DMS79 treated with DMSO at 0.1 percent for 48 hours (cell line): ENCODE measurements at places on chromosomes 4 and X.

DNA sequence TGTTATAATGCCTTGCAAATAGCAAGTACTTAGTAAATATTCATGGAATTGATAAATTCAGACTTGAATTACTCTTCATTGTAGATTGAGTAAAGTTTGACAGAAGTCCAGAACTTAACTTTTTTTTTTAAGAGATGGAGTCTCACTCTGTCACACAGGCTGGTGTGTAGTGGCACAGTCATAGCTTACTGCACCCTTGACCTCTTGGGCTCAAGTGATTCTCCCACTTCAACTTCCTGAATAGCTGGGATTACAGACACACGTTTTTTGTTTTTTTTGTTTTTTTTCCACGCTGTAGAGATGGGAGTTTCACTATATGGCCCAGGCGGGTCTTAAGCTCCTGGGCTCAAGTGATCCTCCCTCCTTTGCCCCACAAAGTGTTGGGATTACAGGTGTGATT, 32.1 kb downstream of the UBE2K start:
- no peak for DNase-seq

- DNase-seq = no peak
Observed at GRCh38 chr4:1767061-1767769, 25.9 kb upstream of the FGFR3 start.

GRCh38 chr4:2049811-2050210, 9.3 kb upstream of the NAT8L start:
- DNase-seq = no peak

- DNase-seq = no peak
Observed at GRCh38 chr4:6999172-7000086, 43.7 kb upstream of the TADA2B start.

- DNase-seq = no peak
Observed at GRCh38 chr4:67198727-67199126, 346.6 kb downstream of the CENPC start.

DNA sequence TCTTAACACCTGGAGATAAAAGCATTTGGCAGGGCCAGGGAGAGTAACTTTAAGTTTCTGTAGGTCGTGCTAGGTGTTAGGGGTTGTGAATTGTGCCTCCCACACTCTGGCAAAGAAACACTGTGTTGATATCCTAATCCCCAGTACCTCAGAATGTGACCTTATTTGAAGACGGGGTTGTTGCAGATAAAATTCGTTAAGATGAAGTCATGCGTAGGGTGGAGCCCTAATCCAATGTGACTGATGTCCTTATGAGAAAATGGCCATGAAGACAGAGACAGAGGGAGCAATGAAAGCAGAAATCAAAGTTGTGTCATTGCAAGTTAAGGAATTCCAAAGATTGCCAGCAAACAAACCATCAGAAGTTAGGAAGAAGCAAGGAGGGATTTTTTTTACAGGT, 40.5 kb upstream of the BBS12 start:
- no peak for DNase-seq

- no peak for DNase-seq
Observed at GRCh38 chr4:155787113-155787710, 28.4 kb downstream of the GUCY1B1 start.

DNA sequence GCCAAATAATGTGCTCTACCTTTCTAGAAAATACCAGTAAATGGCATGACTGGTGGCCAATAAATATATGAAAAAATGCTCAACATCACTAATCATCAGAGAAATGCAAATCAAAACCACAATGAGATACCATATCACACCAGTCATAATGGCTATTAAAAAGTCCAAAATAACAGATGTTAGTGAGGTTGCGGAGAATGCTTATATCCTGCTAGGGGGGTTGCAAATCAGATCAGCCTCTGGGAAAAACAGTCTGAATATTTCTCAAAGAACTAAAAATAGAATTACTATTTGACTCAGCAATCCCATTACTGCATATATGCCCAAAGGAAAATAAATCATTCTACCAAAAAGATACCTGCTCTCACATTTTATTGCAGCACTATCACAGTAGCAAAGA, 115.1 kb downstream of the RASGEF1B start:
- no peak for DNase-seq

DNA sequence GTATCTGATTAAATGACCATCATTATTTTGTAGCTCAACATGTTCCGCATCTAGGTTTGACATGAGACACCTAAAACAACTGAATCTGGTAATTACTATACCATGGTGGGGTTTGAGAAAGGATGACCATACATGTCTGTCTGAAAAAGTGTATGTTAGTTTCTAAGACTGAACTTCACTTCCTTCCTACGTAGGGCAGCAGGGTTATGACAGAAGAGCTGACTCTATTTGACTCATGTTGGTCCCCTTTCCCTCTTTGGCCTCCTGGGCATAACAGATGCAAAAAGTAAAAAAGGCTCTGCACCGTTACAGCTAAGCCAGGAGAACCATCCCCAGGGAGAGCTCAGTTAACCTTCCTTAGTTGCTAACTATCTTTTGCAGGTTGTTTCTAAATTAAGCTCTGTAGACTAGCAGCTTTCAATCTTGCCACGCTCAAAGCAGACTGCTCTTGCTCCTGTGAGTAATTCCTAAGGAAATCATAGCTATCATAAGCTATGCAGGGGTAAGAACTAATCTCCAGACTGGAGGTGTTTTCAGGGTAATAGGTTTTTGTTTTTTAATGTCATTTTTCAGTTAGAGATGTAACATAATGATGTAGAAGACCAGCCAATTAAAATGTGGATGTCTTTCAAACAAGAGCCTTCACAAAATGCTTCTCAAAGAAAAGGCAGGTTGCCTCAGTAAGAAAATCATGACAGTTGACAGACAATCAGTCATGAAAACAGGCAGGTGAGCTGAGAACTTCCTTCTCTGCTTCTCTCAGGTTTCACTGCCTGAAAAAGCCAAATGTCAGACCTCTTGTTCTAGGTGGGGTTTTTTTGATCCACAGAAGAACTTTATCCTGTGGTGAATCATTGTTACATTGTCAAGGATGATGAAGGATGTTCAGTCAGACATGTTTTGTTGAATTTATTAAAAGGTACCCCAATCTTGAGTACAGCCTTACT, 66.9 kb upstream of the DAPP1 start:
- no peak for DNase-seq

DNA sequence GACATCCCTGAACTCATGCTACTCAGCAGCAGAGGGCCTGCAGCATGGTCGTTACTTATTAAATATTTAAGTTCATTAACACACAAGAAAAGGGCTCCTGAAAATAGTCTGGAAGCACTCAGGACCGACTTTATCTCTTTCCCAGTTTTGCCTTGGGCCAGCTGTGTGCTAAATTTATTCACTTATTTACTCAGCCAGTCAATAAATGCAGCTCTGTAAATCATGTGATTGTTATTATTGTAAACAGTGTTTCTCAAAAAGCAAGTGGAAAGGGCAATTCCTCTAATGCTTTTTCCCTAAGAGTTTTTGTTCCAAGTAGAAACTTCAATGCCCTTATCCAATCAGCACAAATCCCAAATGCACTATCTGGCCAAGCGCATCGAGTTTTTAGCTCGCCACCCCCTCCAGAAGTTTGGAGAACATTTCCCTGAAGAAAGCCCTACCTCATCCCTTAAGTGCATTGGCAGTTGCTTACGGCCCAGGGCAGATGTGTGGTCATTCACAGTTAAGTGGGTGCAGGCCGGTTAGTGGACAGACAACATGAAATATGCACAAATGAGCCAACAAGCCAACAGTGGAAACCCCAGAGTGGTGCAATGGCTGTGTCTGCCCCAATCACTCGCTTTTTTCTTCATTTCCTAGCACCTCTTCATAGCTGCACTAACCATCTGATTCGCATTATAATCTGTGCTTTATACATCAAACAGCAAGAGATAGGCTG, 125.8 kb downstream of the SMIM20 start:
- no peak for DNase-seq
